ENCODE measurements at places on chromosomes 1 and 21. TPM values are rescaled to one million over a fixed set of nuclear protein-coding genes. Genes with fewer than 3 reads are reported as not detected.

The HES3 gene
- polyA plus RNA-seq: not detected

The KCNK2 gene
- 0.09 TPM for polyA plus RNA-seq

The MPZ gene
- polyA plus RNA-seq: 3.5 TPM

The PPM1J gene
- 0.55 TPM for polyA plus RNA-seq

The DNAJC28 gene
- 3.4 TPM for polyA plus RNA-seq

The SIKE1 gene
- 34.7 TPM for polyA plus RNA-seq

The AGRN gene
- 121 TPM for polyA plus RNA-seq

The FCRL2 gene
- polyA plus RNA-seq: 0.06 TPM

The C4BPA gene
- 0.88 TPM for polyA plus RNA-seq

The CDK11A gene
- polyA plus RNA-seq: 25.9 TPM

The LAMTOR2 gene
- polyA plus RNA-seq: 44.5 TPM

The LCE2B gene
- not detected for polyA plus RNA-seq

The AKIRIN1 gene
- polyA plus RNA-seq: 74.5 TPM

The AXDND1 gene
- polyA plus RNA-seq: 0.79 TPM

The MEX3A gene
- polyA plus RNA-seq: 48.9 TPM

The HCRTR1 gene
- not detected for polyA plus RNA-seq
